Activated T-cell treated with anti-CD3 and anti-CD28 coated beads, Interleukin-2, amount 50 U/mL, for 48 hours (primary cell): ENCODE measurements at places on chromosomes 7 and 10.

DNA sequence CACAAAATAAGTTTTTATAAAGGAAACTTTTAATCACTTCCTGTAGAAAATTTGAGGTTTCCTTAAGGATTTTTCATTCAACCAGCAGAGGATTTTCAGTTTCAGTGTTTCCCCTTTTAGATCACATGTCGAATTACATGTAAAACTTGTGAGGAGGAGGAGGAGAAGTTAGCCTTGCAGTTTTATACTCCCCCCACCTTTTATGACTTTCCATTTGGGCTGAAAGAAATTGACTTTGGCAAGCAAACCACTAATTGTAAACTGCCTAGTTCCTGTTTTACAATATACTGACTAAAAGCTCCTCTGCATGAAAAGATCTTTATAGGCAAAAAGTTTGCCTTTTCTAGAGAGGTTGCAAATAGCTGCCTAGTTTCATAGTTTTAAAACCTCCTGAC is 3.0 kb downstream of the BAMBI start:
- DNase-seq, result no peak

GRCh38 chr7:24741679-24742505 is 15.4 kb downstream of the GSDME start:
- no peak for DNase-seq

DNA sequence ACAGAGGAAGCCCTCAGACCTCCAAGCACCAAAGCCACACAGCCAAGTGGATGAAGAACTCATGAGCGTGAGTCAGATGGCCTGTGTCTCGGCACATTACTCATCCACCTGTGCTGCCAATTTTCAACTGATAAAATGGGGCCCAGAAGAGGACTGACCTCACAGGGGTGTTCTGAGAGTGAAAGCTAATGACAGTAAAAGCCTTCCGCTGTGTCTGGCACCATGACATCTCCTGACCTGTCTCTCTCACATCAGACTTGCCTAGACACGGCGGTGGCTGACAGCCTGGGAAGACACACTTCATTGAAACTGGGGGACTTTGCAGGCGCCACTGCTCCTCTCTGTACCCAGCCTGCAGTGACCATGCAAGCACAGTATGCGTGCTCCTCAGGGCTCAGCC is 8.3 kb upstream of the SLC18A3 start:
- DNase-seq, result no peak

- no peak for DNase-seq
Observed at GRCh38 chr10:128475686-128476367, 349.6 kb upstream of the MKI67 start.

DNA sequence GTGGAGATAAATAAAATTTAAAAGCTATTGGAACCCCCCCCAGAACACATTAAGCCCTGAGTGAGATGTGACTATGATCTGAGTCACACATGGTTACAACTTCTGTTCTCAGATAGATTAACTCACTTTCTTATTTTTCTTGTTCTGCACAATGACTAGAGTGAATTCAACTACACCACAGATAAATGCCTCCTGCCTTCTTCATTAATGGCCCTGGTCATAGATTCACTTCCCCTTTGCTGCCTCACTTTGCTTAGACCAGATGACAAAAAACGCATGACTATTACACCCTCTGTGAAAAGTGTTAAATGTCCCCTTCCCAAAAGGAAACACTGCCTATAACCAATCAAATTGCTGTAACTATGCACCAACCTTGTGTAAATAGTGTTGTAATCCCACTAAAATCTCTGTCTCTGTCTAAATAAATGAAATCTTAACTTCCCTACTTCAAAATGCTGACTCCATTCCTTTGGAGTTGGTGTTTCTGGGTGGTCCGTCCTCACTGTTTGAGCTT is 49.4 kb downstream of the AKR1D1 start:
- DNase-seq, result no peak

DNA sequence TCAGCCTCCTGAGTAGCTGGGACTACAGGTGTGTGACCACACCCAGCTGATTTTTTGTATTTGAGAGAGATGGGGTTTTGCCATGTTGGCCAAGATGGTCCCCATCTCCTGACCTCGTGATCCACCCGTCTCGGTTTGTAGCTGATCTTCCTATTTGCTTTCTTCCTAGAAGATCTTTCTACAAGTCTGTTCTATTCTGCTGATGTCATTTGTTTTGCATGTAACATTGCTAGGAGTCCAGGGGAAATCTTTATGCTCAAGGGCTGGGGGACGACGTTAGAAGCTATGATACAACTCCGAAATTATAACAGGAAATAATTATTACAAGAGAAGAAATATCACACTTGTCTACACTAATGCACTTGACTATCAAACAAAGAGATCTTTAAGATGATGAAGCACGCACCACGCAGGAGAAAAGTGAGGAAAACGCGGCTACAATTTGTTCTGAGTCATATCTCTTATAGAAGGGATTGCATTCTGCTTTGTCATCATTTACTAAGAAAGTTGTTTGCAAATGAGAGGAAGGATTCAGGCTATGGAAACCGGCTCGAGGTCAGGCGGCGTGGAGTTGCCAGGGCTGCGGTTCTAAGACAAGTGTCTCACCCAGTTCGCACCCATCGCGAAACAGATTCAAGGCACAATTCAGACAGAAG is 103.0 kb upstream of the CARD11 start:
- DNase-seq, result no peak

DNA sequence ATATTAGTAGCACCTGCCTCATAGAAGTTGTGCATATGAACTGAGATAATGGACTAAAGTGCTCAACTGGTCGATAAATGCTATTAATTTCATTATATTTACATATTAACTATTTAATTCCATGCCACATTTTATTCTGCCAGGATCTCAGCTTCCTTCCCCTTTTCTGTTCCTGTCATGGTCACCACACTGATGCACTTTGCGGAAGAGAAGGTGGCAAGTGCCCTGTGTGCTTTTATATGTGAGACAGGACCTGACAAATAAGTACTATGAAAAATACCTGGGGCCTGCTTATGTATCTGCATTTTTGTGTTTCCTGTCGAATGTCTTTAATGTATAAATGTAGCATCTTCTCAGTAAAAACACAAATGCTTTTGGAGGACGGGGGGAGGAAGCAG is 12.2 kb downstream of the ATP6V0E2 start:
- no peak for DNase-seq

DNA sequence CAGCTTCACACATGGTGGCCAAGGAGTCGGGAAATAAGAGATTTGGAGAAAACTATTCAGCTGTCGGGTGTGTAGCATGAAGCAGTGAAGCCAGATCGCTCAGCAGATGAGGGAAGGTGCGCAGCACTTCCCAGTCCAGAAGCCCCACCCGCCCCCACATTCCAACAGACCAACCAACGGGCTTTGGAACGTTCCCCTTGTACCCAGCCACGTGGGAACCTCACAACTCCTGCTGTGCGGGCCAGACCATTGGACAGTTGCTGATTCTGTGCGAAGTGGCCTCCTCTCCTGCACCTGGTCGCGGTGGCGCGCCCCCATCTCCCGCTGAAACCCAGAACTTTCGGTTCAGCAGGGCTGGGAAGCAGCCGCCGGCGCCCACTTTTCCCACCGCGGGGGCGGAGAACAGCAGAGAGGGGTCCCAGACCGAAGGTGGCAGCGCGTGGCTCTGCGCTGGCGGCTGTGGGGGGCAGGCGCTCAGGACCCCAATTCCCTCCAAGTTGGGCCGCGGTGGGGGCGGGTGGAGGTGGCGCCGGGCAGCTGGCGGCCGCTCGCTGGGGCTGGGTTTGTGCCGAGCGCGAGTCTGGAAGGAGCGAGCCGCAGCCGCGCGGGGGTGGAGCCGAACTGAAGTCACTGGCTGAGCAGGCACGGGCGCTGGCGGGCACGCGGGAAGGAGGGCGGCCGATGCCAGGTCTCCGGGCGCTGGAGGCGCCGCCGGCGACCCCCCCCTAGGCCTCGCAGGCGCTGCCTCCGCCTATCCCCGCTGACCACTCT is 1301.5 kb upstream of the SORCS1 start:
- DNase-seq, result no peak

GRCh38 chr10:76287856-76288255 is 856.4 kb downstream of the LRMDA start:
- no peak for DNase-seq

- no peak for DNase-seq
Observed at GRCh38 chr10:363152-363551, 227.9 kb downstream of the ZMYND11 start.

- no peak for DNase-seq
Observed at GRCh38 chr7:96679886-96680285, 29.8 kb downstream of the SEM1 start.
